Naive thymus-derived CD8-positive, alpha-beta T cell (primary cell): ENCODE measurements at places on chromosomes 2 and 18.

DNA sequence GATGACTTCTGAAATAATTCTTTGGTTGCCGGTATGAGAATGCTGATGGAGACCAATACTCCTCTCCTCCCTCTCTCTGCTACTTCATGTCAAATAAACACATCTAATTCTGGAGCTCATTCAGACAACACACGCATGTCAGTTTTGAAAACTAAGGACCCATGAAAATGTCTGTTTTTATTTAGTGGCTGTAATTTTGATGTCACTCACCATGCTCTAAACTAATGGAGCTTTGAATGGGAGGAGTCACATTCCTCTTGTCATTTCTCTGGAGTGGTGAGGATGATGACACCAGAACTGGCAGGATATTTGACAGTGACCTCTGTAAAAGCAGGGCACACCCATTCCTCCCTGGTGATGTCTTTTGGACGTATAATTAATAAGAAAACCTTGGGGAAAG is 163.0 kb downstream of the PHLPP1 start:
- no peak for DNase-seq

GRCh38 chr2:23713351-23713750 is 213.6 kb downstream of the ATAD2B start:
- no peak for DNase-seq

- DNase-seq: no peak
Measured at GRCh38 chr2:74070991-74071390, 76.7 kb downstream of the BOLA3 start.

DNA sequence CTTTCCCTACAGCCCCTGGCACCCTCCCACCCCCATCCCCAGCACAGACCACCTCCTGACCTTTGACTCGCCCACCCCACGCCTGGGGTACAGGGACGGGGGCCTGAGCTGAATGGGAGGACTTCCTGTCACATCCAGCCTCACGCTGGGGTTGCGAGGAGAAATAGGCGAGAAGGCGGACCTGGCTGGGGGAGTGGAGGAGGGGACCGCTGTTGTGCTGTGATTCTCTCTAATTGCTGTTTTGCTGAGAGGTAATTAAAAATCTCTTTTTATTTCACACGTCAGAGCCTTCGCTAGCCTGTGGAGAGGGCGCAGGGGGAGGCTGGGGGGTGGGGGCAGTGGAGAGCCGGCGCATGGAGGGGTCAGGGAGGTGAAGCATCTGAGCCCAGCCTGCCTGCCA is 9.7 kb upstream of the ECEL1 start:
- DNase-seq: no peak

- no peak for DNase-seq
Measured at GRCh38 chr2:30527859-30528258, 80.8 kb downstream of the LCLAT1 start.

- DNase-seq: no peak
Measured at GRCh38 chr18:48992133-48992532, 41.4 kb upstream of the SMAD7 start.

GRCh38 chr2:71685073-71685848 is 231.9 kb downstream of the DYSF start:
- no peak for DNase-seq

DNA sequence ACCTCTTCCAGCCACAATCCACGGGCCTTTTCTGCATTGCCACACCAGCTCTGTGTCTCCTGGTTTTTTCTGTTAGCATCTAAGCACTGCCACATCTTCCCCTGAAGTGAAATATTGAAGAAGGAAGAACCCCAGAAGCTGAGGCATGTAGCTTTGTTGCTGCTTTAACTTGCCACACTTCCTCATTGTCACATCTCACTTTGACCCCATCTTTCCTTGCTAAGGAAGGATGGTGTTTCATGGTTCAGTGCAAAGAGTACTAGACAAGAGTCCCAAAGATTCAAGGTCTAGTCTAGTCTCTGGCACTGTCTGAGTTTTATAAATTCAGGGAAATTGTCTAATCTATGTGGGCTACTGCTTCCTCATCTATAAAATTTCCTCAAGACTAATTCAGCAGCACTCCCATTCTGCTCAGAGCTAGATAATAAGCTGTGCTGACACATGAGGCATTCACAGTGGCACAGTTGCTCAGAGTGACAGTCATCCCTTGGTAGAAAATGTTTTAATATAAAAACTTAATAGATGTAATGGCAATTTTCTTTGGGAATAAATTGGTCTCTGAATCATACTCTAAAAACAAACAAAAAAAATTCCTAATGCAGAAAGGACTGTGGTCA is 483.0 kb upstream of the ID2 start:
- no peak for DNase-seq

DNA sequence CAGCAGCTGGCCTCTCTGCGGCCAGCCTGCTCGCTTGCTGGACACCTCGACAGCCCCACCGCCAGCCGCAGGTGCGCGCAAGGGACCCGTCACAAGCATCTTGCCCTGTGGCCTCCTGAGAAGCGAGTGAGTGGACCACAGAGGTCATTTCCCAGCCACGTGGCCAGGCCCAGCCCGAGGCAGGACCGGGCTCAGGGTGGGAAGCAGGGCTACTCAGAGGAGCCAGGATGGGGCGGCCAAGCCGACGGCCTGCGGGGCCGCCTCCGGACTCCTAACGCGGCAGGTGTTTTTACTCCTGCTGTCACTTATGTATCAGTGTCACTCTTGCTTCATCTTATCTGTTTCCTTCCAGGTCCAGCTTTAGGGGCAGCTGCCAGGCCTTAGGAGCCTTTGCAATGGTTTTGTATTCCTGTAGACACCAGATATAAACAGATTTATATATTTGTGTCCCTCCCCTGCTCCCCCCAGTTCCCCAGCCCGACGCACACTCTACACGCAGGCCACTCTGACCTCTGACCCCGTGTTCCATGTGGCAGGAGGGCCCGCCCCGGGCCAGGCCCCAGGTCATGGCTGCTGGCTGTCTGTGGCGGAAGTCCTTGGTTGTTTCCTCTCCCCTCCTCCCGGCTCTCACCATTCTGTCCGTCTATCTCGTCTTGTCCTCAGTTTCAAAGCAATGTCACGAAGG is 236.4 kb downstream of the ATAD2B start:
- DNase-seq: no peak

DNA sequence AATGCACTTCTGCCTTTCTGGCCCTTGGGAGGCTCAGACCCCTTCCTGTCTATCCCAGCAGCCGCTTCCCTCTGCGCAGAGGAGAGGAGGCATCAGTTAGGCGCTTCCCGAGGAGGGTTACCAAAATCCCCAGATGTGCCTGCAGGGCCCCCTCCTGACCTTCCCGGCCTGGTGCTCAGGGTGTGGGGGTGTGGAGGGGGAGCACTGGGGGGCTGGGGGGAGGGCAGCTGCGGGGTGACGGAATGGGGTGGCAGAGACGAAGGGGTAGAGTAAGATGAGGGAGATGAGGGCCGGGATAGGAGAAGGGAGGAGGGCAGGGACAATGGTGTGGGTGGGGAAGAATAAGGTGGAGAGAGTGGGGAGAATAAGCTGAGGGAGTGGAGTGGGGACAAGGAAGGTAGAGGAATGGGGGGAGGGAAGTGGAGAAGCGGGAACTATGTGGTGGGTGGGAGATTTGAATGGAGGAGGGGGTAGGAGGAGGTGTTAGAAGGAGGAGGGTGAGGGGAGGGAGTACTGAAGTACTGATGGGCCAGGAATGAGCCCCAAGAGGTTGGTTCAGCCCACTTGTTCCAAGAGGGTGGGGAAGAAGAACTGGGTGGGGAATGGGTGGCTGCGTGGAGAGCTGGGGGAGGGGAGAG is 6.5 kb upstream of the ZAP70 start:
- no peak for DNase-seq

- DNase-seq: no peak
Measured at GRCh38 chr2:119508756-119509155, 15.5 kb downstream of the SCTR start.

DNA sequence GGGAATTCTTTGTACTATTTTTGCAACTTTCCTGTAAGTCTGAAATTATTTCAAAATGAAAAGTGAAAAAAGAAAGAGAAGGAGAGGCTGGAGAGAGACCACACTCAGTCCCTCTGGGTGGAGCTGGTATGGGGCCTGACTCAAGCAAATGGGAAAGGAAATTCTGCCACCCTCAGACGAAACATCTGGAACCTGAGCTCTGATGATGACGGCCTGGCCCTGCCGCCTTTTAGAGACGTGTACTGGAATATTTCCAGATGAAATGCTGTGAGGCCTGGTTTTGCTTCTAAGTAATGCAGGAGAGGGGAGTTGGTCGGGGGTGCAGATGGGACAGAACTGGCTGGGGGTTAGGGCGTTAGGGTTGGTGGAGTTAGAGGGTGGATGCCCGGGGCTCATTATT is 57.4 kb upstream of the GLI2 start:
- DNase-seq: no peak
